ENCODE measurements at places on chromosomes 5 and 9. TPM values are rescaled to one million over a fixed set of nuclear protein-coding genes. Genes with fewer than 3 reads are reported as not detected.

GRCh38 chr9:98176391-98177259, 15.8 kb downstream of the CORO2A start:
- DNase-seq: no peak

Gene FBP1
- 0.53 TPM for total RNA-seq

GRCh38 chr5:132003170-132003744, 8.2 kb downstream of the ACSL6 start:
- no peak for DNase-seq

Gene ANXA6
- total RNA-seq: 370 TPM

Measured in muscle of leg (tissue), 16 donors.